ENCODE measurements at places on chromosomes 4 and X.

DNA sequence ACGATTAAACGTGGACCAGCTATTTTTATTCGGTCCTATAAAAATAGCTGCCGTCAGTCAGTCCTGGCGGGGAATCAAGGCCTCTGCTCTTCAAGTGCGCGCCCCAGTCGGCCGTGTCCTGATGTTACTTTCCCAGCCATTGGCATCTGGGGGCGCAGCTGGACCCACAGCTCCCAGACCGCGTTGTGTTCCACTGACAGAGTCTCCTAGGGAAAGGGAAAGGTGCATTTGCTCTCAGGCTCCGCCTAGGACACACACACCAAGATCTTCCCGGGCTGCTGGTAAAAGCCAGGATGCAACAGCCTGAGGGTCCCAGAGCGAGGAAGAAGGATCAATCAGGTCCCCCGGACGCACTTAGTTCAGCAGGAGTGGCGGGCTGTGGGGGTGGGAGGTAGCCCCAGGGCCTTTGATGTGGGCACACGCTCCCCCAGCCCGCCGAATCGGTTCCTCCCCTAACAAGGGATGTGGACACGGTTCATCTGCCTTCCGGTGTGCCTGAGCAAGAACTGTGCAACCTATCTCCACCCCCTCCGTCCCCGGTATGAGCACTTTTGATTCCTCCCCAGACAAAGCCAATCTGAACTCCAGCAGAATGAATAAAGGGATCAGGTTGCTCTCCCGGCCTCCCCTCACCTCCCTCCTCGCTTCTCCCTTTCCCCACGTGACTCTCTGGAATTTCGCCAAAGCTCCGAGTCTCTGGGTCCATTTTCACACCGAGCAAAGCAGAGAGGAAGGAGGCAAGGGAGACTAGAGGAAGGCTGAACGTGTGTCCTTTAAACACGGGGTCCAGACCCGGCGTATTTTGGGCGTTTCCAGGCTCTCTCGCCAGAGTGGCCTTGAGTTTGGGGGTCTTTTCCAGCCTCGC lies 626 bp upstream of the FRAS1 start:
- no peak for DNase-seq

DNA sequence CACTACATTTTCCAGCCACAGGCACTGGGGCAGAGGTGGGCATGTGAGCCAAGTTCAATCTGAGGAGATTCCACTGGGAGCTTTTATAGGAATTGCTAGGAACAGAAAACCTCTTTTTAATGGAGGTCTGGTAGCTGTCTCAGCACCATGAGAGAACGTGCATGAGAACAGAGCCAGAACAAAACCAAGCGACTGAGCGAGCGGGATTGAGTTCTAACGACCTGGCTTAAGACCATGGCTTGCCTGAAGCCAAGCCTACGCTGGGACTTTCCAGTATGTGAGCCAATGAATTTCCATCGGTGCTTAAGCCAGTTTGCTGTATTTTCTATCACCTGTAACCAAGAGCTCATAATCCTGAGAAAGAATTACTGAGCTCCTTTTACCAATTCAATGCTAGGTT lies 183.7 kb downstream of the NR3C2 start:
- DNase-seq, result no peak

- no peak for DNase-seq
Measured at GRCh38 chr4:171676555-171677215, 136.5 kb upstream of the GALNTL6 start.

- DNase-seq, result peak; percentile 26
Measured at GRCh38 chr4:25984266-25984665, 70.2 kb downstream of the SMIM20 start.

GRCh38 chrX:70262952-70263567 lies 3.1 kb upstream of the P2RY4 start:
- DNase-seq, result peak; percentile 3

- DNase-seq, result peak; percentile 13
Measured at GRCh38 chr4:101345271-101345595, 2.1 kb downstream of the PPP3CA start.

- no peak for DNase-seq
Measured at GRCh38 chrX:68648960-68649359, 1.5 kb downstream of the STARD8 start.

- no peak for DNase-seq
Measured at GRCh38 chrX:6674734-6675133, 139.8 kb upstream of the VCX3A start.

GRCh38 chr4:124955476-124955875 lies 242.9 kb upstream of the ANKRD50 start:
- DNase-seq, result no peak

- peak; percentile 37 for DNase-seq
Measured at GRCh38 chr4:156999175-156999517, 27.5 kb upstream of the PDGFC start.

DNA sequence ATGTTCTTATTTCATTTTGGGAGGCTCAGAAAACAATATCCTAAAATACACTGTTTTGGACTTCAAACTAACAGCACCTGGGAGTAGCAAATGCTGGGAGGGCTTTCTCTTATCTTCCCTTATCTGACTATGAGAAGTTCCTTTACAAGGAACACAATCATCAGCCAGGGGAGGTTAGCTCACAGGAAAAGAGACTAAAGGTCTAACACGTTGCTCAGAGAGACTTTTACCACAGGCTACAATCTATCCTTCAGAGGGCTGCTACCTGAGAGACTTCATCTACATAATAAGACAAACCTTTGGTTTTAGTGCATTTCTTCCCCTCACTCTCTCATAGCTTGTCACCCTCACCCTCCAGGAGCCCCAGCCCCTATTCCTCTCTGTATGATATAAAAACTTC lies 35.8 kb downstream of the MEPE start:
- no peak for DNase-seq

- DNase-seq, result peak; percentile 45
Measured at GRCh38 chr4:70714079-70714887, 7.5 kb upstream of the RUFY3 start.

GRCh38 chr4:156824451-156825060 lies 147.0 kb downstream of the PDGFC start:
- no peak for DNase-seq

DNA sequence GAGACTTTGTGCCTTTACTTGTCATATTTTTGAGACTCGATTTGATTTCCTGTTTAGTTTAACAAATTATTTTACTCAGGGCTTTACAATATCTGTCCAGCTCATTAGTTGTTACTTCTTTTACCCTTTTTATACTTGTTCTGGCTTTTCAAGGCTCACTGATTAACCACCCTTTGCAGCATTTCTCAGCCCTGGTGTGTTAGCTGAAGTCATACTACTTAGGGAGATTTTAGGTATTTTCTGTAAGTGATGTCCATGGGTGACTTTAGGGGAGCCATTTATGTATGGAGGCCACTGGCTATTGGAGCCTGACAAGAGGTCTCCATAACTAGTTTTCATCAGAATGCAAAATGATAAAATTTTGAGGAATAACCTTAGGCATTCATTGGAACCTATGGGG lies 147.2 kb downstream of the RPA4 start:
- no peak for DNase-seq

DNA sequence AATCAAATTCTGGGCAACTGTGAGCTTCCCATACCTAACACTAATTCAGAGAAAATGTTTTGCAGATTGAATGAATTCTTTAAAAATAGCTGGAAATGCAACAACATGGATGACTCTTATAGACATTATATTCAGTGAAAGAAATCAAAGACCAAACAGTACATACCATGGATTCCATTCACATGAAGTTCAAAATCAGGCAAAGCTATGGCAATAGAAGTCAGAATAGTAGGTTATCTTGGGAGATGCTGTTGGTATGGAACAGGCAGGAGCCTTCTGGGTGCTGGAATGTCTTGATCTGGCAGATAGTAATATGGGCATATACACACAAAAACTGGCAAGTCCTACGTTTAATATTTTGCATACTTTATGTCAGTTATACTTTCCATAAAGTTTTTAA lies 25.5 kb upstream of the CBLL2 start:
- no peak for DNase-seq

DNA sequence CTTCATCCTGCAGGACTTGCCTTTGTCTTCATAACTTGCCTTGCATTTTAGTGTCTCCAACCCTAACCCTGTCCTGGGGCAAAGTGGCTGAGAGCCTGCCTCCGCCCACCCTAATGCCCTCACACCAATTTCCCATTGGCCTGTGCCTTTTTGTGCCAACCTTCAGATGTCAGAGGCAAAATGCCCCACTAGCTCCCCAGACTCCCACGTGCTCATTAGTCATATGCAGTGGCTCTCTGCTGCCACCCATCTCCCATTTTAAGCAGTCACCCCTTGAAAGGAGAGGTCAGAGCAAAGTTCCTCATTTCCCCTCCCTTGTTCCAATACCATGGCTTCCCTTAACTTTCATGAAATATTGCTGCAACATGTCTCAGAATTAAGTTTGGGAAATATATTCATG lies 74.8 kb upstream of the PASD1 start:
- DNase-seq, result peak; percentile 55

GRCh38 chrX:28586981-28587551 lies at the start of gene IL1RAPL1:
Gene IL1RAPL1 (plus strand): TSS chrX:28587446.
- DNase-seq, result no peak

GRCh38 chr4:56261027-56261426 lies 126.3 kb downstream of the AASDH start:
- peak; percentile 80 for DNase-seq

GRCh38 chr4:995311-996026 lies 2.3 kb upstream of the SLC26A1 start:
- no peak for DNase-seq

DNA sequence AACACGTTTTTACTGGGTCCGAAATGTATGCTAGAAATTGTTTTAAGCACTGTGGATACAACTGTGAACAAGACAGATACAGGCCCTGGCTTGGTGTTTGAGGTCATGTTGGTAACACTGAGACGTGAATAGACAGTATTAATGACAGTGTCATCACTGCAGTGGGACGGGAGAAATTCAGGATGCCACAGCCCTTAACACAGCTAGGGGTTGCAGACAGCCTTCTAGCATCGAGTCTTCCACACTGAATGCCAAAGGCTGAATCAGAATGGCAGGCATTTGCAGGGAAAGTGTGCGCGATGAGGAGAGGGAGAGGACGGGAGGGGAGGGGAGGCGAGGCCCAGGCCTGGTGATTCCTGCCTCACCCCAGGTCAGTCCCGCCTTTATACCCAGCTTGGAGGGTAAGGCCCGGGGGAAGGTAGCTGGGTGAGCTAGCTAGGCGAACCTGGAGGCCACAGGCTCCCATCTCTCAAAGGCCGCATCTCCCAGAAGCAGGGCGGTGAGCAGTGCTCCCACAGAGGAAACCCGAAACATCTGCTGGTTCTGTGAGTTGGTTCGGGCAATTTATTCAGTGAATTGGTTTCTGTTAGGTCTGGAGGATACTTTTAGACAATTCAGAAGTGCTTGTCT lies 44.1 kb upstream of the CLDN24 start:
- no peak for DNase-seq

DNA sequence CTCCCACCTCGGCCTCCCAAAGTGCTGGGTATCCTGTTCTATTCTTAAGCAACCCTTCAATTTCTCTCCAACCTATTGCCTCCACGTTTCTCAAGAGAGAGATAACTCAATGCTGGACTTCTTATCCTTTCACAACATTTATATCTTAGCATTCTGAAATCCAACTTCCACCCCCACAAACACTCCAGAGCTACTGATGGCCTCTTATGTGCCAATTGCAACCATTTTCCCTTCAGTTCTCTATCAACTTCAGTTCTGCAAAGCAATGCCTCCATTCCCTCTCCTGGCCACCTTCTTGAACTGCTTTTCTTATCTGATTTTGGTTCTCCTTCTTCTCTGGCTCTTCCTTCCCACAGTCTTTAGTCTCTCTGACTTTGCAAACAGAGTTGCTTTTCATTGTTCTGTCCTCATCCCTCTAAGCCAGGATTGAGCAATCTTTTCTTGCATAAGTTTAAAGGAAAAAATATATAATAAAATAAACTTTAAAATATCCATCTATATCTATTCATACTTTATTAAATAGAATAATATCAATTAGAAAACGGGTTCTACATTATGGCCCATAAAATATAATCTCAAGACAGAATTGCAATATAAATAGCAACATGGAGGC lies 3.6 kb upstream of the STBD1 start:
- peak; percentile 82 for DNase-seq

GRCh38 chr4:121277194-121278105 lies 103.4 kb downstream of the QRFPR start:
- DNase-seq, result no peak

GRCh38 chrX:77431227-77431626 lies 16.0 kb upstream of the FGF16 start:
- peak; percentile 75 for DNase-seq

DNA sequence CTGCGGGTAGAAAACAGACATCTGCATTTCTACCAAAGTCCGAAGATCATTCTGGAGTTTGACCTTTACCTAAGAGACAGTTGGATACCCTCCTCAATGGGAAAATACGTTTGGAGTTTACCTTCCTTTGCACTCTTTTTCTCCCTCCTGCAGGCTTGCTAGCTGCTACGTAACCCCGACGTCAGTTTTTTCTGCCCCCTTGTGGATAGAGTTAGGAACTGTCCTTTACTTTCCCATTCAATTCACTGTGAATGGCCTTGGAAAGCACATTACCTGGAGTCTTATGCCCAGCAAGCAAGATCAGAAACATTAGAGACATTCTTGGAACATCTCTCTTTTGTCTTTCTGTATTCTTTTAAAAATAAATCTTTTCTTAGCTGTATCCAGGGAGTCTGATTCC lies 250.7 kb downstream of the NAP1L3 start:
- no peak for DNase-seq

GRCh38 chr4:159352609-159353008 lies 249.7 kb downstream of the RAPGEF2 start:
- DNase-seq, result no peak

DNA sequence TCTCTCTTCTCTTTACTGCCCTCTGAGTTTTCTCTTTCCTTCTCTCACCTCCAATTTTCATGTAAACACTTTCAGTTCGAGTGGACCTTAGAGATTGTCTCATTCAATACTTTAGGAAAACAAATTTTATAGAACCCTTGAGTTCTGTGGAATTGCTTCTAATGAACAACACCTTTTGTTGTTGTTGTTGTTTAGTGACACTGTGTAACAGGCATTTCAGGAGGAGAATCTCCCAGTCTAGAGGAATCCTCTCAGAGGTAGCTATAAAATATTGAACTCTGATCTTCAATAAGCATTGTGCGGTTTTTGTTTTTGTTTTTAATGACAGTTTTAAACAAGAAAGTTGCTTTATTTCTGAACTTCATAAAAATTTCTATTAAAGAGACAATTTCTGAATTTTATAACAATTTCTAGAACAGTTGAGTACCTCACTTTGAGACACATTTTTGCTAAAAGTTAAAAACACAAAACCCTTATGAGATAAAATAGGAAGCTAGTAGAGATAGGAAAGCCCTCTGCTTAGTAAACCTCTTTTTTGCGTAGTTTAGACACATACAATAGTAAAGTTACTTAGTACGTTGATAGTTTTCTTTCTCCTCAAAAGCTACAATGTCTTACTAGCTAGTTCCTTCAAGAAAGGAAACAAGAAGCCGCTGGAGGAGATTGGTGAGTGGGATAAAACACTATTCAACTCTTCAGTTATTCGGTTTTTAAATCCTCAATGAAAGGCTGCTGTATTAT lies 38.8 kb downstream of the CLCN3 start:
- no peak for DNase-seq

DNA sequence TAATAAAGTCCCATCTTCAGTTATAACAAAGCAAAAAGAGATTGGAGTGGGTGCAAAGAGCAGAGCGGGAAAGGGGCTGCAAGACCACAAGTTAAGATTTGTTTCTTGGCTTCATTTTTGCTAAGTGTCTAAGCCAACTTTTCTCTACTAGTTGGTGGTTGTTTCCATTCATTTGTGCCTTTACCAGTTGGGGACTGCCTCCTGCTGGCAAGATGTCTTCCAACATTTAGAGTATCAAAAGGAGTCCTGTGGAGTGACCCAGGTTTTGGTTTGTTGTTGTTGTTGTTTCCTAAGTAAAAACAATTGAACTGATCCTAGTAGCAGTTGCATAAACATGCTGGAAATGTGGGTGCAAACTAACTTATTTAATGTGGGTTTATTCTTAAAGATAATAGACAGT lies 121.1 kb downstream of the SPATA18 start:
- DNase-seq, result peak; percentile 18
